ENCODE measurements at places on chromosomes 11 and 22.
A peak's percentile ranks its signal among the peaks of the same experiment; 100 is the strongest.

GRCh38 chr11:70364745-70365543 lies 33.4 kb upstream of the CTTN start:
- DNase-seq: no peak

GRCh38 chr11:59842316-59842715 lies 3.0 kb downstream of the CBLIF start:
- no peak for DNase-seq

- no peak for DNase-seq
Observed at GRCh38 chr11:121650351-121651256, 197.8 kb upstream of the SORL1-AS1 start.

- no peak for DNase-seq
Observed at GRCh38 chr11:108501396-108501795, 3.2 kb upstream of the POGLUT3 start.

- no peak for DNase-seq
Observed at GRCh38 chr11:34610324-34611041, 10.4 kb upstream of the EHF start.

- no peak for DNase-seq
Observed at GRCh38 chr22:25804676-25805075, 62.7 kb downstream of the MYO18B start.

GRCh38 chr11:46285173-46285572 lies 7.7 kb downstream of the CREB3L1 start:
- DNase-seq: no peak

DNA sequence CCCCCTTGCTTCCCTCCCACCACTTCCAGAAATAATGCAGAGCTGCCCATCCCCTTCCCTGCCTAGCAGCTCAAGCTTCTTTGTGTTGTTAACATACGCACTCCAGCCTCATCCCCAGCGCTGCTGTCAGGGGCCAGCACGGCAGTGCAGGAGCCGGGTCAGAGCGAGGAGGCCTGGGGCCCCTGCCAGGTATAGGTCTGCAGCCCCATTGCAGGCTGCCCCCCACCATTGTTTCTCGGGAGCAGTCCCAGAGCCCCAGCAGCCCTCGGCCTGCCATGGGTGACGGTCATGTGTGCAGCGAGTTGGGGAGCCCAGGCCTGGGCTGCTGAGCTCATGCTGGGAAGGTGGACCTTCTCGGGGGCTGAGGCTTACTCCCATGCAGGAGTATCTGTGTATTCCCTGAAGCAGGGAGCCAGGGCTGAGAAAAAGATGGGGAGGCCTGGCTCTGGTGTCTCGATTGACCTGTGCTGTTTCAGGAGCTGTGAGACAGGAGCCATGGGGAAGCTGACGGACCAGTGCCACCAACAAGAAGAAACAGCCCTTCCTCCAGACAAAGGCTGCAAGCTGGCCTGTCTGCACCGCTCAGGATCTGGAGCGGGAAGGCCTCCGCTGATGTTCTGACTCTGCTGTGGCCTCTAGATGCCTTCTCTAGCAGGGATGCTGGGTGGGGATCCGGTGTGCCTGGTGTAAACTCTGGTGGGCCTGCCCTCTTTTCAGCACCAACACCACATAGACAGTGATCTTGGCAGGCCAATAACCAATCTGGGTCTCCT lies 220.5 kb upstream of the B3GAT1 start:
- no peak for DNase-seq

GRCh38 chr22:45185718-45186514 lies 22.2 kb downstream of the NUP50 start:
- DNase-seq: peak; percentile 36

GRCh38 chr11:73172992-73173656 lies 31.0 kb upstream of the FCHSD2 start:
- DNase-seq: no peak

DNA sequence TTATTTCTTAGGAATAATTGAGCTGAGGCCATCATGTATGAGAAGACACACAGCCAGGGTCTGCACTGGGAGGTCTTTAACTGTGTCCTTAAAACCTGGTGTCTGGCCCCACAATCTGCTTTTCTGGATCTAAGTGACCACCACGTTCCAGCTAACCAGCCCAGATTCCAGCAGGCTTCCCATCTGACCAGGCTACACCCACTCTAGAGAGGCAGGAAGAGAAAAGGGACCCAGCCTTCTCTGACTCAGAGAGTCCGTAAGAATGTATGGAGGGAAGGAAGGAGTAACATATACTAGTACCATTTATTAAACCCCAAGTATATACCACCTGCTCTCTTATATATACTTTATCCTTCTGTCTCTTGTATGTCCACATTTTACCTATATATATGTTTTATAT lies 80.1 kb downstream of the LDLRAD3 start:
- DNase-seq: no peak

- no peak for DNase-seq
Observed at GRCh38 chr11:115920841-115921480, 416.7 kb upstream of the CADM1 start.

DNA sequence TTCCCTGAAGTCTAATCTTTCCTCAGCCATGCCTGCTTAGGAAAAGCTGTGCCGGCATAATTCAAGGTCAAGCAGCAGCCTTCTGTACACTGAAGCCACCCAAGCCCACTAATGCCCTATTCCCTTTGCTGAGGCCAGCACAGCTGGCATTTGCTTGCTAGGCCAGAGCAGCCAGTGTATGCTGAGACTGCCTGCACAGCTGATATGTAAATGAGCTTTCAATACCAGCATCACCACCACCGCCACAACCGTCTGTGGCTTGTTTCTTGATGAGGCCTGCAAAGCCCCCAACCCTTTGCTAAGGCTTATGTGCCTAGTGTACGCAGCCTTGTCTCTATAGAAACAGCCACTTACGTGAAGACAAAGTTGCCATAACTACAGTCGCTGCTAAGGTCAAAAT lies 56.3 kb upstream of the TNRC6B start:
- no peak for DNase-seq

DNA sequence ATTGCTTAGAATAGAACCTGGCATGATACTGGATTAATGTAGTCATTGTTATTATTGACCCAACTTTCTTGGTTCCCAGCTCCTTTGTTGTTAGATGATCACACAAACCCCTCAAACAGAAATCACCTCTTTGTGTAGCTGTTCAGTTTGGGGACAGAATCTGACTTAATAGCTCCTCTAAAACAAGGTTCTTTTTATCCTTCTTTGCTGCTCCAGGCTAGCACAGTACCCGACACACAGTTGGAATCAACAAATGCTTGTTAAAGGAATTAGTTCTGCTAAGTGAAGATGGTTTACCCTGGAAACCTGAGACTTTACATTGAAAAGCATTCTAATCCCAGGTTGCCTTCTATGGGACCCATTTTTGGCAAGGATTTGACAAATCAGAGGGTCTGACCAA lies 43.9 kb downstream of the GAB2 start:
- DNase-seq: no peak

DNA sequence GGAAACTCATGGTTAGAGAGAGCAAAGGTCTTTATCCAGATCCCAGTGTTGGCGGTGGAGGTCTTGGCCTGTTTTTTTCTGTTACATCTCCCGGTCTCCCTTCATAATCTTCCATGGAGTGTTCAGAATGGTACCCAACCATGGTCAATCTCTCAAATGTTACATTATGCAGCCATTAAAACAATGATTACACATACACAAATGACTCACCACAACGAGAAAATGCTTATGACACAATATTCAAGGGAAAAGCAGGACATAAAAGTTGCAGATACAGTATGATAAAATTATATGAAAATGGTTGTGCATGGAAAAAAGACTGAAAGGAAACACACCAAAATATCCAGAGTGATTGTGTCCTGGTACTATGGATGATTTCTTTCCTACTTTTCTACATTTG lies 17.8 kb upstream of the CSNK1E start:
- DNase-seq: peak; percentile 65

- no peak for DNase-seq
Observed at GRCh38 chr11:64562723-64563351, 28.2 kb upstream of the SLC22A12 start.

DNA sequence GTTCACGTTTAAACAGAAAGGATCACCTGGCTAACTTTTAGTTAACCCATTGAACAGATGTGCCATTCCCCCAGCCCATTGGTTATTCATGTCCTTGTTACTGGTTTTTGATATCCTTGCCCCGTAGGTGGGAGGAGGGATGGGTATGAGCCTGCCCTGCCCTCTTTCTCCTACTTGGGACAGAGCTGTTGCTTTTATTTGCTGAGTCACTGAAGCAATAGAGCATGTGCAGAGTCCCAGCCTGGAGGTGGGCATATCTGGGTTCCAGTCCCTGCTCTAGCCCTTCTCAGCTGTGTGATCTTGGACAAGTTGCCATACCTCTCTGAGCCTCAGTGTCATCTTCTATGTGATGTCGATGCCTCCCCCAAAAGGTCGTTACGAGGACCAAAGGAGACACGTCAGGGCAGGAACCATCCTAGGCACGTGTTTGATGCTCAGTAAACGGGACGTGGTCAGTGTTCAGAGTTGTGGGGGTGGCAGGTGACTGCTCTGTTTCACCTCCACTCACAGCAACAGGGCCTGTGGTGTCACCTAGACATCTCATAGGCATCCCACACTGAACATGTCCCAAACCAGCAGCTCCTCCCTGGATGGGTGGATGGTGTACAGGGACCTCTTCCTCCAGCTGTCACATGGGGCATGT lies 61.0 kb downstream of the BMAL1 start:
- peak; percentile 37 for DNase-seq

GRCh38 chr11:9736365-9736764 lies 72.5 kb downstream of the SWAP70 start:
- DNase-seq: no peak

DNA sequence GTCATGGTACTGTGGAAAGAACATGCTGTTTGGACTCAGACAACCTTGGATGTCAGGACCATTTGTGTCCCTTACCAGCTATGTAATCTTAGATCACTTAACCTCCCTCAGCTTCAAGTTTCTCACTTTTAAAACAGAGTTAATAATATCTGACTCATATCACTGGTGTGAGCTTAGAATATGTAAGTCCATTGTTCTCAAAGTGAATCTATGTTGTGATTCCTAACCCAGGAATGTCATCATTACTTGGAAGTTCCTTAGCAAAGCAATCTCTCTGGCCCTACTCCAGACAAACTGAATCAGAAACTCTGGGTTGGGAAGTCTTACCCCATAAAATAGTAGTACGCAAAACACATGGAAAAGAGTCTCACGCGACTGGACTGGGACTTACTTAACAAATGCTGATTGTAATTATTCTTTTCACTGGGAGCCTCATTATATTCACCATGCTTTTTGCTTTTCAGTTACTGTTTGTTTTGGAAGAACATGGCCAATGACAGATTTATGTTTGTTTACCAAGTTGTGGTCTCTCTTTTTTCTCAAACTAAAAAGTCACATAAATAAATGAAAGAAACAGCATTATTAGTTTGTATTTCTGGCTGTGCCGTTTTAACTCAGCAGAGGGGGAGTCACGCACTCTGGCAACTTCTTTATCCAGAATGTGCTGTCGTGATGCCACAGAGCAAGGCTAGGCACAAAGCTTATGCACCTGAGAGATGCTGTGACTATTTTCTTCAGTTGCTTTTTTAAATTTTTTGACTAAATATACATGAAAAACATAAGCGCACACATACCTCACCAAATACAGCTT lies 217.7 kb upstream of the CTSC start:
- no peak for DNase-seq

GRCh38 chr11:63769714-63770455 lies 1.3 kb upstream of the ZFTA start:
- no peak for DNase-seq

DNA sequence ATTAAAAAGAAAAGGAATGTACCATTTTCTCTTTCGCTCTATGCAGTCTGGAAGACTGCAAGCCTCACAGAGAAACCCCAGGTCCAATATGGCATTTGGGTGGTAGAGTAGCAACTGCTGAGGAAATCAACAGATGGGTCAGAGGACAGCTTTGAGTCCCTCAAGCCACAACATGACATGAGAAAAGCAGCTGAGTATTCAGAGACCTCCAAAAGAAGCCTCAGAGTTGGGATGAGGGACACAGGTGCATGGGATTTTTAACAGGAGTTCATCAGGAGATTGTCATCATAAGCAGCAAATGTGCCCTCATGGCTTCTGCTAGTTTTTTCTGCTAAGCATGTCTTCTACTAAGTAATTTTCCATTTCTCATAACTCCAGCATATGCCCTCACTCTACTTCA lies 111.6 kb downstream of the BLID start:
- no peak for DNase-seq

DNA sequence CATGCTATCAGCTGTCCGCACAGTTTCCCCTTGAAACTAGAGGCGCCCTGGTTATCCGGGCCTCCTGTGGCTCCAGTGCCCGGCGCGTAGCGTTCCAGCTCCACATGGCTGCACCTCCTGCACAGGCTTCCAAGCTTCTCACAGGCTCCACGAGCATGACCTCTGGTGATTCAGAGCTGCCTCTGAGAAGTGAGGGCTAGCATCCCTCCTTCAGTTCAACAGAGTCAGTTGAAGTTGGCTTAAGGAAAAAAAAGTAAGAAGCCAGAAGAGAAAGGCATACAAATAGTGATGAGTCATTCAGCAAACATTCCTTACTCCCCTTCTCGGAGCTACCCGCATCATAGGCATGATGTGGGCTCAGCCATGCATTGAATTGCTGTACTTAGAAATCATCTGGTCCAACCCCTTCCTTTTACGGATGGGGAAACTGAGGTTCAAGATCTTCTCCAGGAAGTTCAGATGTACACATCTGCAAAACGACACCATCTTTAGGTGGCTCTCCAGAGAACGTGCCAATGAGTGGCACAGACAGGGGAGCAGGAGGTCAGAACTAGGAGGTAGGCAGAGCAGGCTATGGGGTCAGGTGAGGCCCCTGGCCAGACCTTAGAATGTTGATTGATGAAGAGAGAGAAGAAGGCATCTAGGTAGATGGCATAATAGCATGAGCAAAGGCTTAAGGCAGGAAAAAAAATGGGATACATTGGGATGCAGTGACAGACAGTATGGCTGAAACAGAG lies 216.3 kb upstream of the TBCEL start:
- DNase-seq: no peak

- DNase-seq: no peak
Observed at GRCh38 chr11:69862331-69862771, 43.1 kb upstream of the FGF3 start.

- DNase-seq: no peak
Observed at GRCh38 chr11:98566978-98567377, 453.8 kb upstream of the CNTN5 start.

- peak; percentile 91 for DNase-seq
Observed at GRCh38 chr11:3036419-3036818, 20.8 kb downstream of the CARS1 start.

GRCh38 chr11:115848080-115848479 lies 343.9 kb upstream of the CADM1 start:
- DNase-seq: no peak

- no peak for DNase-seq
Observed at GRCh38 chr22:19821523-19822300, 33.0 kb downstream of the GNB1L start.

GRCh38 chr11:126310200-126310991 lies 6.5 kb downstream of the DCPS start:
- peak; percentile 68 for DNase-seq
